ENCODE measurements at places on chromosomes 4 and X. TPM values are rescaled to one million over a fixed set of nuclear protein-coding genes. Genes with fewer than 3 reads are reported as not detected.
A peak's percentile ranks its signal among the peaks of the same experiment; 100 is the strongest.

- no peak overlapping the region for H3K27ac ChIP-seq
- no peak for DNase-seq
- no peaks in the 10 kb centered on the region for H3K4me1 ChIP-seq
- no peaks in the 10 kb centered on the region for H3K27me3 ChIP-seq
These were observed 87.4 kb downstream of the PDGFC start for GRCh38 chr4:156884183-156884582.

DNA sequence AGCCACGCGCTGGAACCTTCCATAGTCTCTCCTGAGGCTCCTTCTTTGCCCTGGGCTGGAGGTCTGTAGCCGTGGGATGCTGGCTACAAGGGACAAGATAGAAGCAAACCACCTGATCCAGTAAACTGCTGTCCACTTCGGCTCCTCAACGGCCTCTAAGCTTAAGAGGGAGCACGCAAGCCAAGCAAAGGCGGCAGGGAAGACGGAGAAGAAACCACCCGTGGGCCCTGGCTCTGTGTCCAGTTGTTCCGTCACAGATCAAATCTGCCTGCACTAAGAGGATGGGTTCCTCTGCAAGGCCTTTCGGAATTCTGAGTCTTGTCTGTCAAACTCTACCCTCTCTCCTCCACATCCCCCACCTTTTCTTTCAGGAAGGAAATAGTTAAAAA lies 401 bp upstream of the EDNRA start:
- H3K4me3 ChIP-seq: peak overlapping the region; percentile 55
- no peak for DNase-seq
- H3K27ac ChIP-seq: peak overlapping the region; percentile 89
- H3K36me3 ChIP-seq: no peaks in the 10 kb centered on the region
- H3K27me3 ChIP-seq: no peaks in the 10 kb centered on the region

- H3K27ac ChIP-seq: no peak overlapping the region
- H3K27me3 ChIP-seq: peaks cover 38% of the 10 kb centered on the region
- H3K4me1 ChIP-seq: no peaks in the 10 kb centered on the region
These were observed 65.9 kb downstream of the SRPX start for GRCh38 chrX:38154818-38155217.

DNA sequence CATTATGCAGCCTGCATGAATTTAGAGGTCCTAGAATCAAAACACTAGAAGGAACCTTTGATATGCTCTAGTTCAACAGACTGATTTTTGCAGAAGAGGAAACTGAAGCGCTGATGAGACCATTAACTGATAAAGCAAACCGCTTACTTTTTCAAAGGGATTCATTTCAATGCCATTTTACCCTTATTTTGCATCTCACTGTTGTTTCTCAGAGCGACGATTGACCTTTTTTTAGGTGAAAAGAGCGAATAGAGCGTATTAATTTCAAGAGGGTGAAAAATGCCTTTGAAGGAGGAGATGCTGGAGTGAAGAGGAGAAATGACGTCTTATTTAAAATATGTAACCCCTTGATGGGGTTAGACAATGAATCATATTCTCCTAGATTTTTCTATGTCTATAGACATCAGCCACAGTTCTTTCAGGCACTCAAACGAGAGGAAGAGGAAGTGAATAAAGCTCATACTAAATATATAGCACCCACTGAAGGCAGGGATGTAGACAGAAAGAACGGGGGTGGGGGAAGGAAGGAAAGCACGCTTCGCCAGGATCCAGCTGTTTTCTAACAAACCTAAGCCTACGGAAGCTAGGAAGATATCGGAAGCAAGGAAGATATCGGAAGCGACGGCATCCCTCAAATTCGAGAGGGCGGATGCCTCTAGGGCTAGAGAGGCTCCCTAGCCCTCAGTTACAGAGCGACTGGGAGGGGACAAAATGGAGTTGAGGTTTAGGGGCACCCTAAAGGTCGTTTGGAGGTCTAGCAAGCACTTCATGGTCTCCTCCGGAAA lies 848 bp downstream of the ACSL4 start:
- H3K4me1 ChIP-seq: no peaks in the 10 kb centered on the region
- no peaks in the 10 kb centered on the region for H3K36me3 ChIP-seq
- peak overlapping the region; percentile 53 for H3K4me3 ChIP-seq
- peak overlapping the region; percentile 91 for H3K27ac ChIP-seq

- H3K36me3 ChIP-seq: no peaks in the 10 kb centered on the region
- DNase-seq: peak; percentile 66
- H3K4me1 ChIP-seq: peaks cover 5% of the 10 kb centered on the region
- no peak overlapping the region for H3K4me3 ChIP-seq
- peak overlapping the region; percentile 60 for H3K27ac ChIP-seq
These were observed 41.0 kb downstream of the FNIP2 start for GRCh38 chr4:158809611-158810486.

GRCh38 chr4:25814301-25815136 lies 48.3 kb downstream of the SEL1L3 start:
- peaks cover 22% of the 10 kb centered on the region for H3K36me3 ChIP-seq
- H3K27ac ChIP-seq: peak overlapping the region; percentile 35
- no peak overlapping the region for H3K4me3 ChIP-seq
- DNase-seq: peak; percentile 26
- peaks cover 9% of the 10 kb centered on the region for H3K4me1 ChIP-seq

DNA sequence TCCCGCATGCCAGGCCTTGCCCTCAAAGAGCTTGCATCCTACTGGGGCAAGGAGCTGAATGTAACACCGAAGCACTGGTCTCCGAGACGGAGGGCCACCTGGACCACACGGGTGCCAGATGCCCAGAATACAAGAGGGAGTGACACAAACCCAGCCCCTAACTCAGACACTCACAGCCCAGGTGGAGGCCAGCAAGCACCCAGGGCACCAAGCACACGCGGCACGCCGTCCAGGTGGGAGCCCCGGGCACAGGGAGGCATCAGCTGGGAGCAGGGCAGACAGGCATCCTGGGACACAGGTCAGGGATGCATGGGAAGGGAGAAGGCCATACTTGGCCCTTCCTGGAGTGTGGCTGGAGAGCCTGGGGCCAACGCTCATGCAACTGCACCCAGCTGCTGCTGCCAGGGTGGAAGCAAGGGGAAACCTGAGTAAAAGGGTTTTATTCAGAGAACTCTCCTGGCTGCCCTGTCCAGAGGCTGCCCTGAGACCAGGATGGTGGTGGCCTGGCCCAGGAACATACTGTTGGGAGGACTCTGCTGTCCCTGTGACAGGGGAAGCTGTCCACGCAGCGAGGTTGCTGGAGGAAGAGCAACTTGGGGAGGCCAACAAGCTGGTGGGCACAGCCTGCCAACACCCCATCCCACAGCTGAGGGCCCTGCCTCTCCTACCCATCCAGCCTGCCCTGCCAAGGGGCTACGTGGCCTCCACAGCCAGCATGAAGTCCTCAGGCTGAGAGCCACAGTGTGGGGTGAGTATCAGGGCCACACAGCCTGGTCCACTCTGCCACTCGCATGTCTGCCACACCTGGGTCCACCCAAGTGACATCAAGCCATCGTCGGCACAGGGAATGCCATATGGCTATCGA lies 22.2 kb upstream of the PPP2R2C start:
- H3K27ac ChIP-seq: no peak overlapping the region
- no peaks in the 10 kb centered on the region for H3K4me1 ChIP-seq
- H3K27me3 ChIP-seq: peaks cover 5% of the 10 kb centered on the region
- DNase-seq: no peak

The HPSE gene
- 8.3 TPM for total RNA-seq

The CT83 gene
- not detected for total RNA-seq
